Stimulated activated CD4-positive, alpha-beta T cell treated with anti-CD3 and anti-CD28 coated beads, TNF-alpha, amount 100 ng/mL, for 24 hours (primary cell): ENCODE measurements at places on chromosomes 11 and 22.

DNA sequence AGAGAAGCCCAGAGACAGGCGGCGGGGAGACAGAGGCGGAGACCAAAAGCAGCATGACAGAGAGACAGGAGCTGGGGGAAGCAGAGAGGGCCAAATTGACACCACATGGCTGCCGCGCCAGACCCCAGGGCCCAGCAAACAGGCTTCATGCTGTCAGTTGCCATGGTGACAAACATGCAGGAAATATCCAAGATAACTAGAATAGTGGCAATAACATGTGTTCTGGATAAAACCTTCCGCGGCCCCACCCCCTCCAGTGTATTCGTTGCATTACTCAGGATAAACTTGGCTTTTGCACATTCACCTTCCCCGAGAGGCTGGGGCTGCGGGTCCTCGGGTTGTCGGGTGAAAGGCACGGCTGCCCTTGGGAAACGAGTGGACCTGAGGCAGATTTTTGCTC is 49.9 kb upstream of the CDON start:
- DNase-seq = no peak

- no peak for DNase-seq
Measured at GRCh38 chr11:63574856-63575602, 11.8 kb upstream of the PLAAT2 start.

GRCh38 chr11:1751999-1752906 is 1.9 kb upstream of the IFITM10 start:
- no peak for DNase-seq

GRCh38 chr22:50522208-50522805 is 3.1 kb downstream of the SCO2 start:
- DNase-seq = no peak

- DNase-seq = no peak
Measured at GRCh38 chr11:128458321-128458720, 129.0 kb downstream of the ETS1 start.

GRCh38 chr11:110712659-110713448 is 617 bp upstream of the ARHGAP20 start:
- DNase-seq = no peak

DNA sequence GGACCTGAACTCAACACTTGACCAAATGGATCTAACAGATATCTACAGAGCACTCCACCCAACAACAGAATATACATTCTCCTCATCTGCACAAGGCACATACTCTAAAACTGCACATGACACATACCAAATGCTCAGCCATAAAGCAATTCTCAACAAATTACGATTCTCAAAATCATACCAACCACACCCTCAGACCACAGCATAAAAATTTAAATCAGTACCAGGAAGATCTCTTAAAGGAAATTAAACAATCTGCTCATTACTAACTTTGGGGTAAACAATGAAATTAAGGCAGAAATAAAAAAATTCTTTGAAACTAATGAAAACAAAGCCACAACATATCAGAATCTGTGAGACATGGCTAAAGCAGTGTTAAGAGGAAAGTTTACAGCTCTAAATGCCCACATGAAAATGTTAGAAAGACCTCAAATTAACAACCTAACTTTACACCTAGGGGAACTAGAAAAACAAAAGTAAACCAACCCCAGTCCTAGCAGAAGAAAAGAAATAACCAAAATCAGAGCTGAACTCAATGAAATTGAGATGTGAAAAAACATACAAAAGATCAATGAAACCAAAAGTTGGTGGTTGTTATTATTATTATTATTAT is 37.2 kb downstream of the TMEM123 start:
- no peak for DNase-seq

DNA sequence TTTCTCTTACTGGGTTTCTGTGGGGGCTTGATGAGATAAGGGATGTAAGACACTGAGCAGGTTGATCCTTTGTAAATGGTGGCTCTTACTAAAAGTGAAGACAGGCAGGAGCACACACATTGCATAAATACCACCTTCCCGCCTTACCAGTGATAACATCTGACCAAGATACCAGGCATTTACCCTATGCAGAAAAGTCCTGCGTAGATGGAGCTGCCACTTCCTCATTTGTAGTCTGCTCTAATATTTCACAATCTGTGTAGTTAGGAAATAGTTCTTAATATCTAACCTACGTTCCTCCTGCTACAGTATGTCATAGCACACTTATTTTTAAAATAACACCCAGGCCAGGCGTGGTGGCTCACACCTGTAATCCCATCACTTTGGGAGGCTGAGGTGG is 23.9 kb upstream of the SWAP70 start:
- no peak for DNase-seq

DNA sequence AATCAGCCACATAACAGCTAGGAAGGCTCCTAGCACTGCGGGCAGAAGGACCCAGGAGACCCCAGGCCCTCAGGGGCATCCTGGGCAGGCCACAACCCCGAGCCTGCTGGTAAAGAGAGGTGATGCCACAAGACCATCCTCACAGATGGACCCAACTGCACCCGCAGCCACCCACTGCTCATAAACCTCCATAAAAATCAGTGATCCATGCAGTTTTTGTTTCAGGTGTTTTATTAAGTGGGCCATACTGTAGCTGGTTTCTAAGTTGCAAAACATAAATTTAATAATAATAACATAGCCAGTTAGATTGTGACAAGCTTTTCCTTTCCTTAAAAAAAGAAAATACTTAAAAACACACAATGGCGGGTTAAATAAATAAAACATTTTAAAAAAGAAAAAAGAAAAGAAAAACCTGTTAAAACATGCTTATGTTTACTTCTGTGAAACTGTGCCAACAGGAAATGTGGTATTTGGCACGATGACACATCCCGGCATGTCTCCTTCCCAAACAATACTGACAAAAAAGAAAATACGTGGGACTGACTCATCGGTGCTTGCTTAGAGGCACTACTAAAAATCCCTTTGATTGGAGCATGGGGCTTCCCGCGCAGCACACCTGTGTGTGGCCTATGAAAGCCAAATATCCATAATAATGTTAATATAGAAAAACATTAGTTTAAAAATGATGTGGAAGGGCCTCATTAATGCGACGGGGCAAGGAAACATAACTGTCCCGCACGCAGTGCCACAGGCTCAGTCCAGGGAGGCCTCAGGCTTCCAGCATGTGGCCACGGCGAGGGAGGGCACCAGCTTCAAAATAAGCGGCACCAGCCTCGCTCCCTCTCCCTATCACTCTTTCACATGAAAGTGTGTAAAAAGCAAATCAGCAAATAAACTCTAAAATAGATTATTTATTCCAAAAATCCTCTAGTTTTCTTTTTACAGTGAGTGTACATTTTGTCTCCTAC is 47.5 kb upstream of the SCUBE2 start:
- no peak for DNase-seq

DNA sequence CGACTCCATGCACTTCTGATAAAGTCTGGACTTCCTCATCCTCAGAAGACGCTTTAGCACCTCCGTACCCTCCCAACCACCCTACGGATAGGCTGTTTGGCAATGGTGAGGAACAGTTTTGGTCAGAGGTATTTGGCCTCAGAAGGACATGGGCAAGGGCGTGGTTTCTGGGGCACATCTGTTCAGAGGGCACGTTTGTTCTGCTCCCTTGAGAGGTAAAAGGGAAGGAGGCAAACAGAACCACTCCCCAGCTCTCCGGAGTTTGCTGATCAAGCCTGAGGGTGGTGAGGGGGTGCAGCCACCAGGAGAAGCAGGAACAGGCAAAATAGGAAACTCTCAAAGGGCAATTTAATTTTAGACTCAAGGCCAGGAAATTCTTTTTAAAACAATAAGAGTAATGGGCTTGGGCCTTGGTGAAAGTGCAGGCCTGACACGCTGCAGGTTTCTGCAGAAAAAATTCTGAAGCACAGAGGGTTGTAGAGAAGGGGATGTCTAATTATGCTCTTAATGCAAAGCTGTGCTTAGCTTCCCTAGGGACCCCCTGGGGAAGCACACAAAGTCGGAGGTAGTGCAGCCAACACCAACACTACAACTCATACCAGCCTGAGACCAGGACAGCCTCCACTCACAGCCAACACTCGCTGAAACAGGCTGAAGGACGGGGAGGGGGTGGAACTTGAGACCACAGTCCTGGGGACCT is 23.3 kb downstream of the ETS1 start:
- no peak for DNase-seq

DNA sequence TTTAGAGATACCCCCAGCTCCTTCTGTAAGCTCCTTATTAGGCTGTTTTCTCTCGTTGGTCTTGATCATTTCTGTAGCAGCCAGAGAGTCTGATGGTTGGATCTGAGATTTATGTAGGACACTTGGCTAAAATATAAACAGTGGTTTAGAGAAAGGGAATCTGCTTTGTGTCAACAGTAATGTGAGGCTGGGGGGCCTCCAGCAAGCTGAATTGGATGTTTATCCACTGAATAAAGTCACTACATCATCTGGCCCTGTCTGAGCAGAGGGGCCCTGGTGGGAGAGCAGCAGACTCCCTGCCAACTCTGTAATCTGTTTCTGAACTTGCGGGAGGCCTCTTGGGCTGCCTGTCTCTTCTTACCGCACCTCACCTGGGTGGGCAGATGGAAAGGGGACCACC is 328.5 kb upstream of the PLET1 start:
- DNase-seq = no peak

GRCh38 chr11:18253233-18253632 is 4.8 kb upstream of the SAA2 start:
- no peak for DNase-seq

DNA sequence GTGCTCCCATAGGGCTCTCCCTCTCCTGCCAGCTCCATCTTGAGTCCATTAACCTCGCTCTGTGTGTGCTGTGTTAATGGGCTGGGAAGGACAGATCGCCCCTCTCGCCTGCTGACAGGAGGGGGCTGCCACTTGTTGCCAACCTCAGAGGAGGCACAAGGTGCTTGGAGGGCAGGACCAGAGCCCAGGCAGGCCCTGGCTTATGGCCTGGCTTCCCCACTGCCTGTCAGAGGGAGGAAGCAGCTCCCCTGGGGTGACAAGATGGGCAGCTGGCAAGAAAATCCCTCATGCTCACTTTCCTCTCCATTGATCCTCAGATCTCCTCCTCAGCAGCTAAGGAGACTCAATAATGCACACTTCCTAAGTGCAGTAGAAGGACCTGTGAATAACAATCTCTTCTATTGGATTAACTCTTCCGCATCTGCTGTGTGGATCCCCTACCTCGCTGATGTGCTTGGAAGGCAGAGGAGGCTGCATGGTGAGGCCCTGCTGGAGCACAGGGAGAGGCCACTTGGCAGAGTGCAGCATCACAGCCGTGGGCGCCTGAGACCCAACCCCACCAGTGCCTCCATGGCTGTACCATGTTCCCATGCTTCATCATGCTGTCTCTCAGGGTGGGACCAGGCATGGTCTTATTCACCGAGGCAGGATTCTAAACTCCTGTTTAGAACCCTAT is 70.3 kb downstream of the TRIM29 start:
- DNase-seq = no peak

GRCh38 chr22:39234867-39235687 is 9.7 kb downstream of the PDGFB start:
- DNase-seq = no peak

DNA sequence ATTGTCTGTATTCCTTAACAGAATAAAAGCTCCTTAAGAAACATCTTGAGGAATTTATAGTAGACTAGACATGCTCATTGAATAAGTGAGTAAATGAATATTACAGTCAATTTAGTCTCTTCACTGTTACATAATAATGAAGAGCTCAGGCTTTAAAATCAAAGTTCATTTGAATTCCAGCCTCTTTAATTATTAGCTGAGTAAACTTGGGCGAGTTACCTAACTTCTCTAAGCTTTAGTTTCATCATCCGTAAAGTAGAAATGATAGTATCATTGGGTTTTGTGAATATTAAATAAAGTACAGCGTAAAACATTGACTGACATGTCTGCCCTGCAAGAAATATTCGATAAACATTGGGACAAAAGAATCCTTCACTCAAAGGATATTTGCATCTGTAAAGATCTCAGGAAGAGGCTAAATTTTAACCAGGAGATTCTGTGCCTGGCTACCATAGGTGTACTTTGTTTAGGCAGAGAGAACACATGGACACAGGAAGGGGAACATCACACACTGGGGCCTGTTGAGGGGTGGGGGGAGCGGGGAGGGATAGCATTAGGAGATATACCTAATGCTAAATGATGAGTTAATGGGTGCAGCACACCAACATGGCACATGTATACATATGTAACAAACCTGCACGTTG is 15.2 kb upstream of the BBOX1 start:
- no peak for DNase-seq
